ENCODE measurements at places on chromosomes 5 and 9.

DNA sequence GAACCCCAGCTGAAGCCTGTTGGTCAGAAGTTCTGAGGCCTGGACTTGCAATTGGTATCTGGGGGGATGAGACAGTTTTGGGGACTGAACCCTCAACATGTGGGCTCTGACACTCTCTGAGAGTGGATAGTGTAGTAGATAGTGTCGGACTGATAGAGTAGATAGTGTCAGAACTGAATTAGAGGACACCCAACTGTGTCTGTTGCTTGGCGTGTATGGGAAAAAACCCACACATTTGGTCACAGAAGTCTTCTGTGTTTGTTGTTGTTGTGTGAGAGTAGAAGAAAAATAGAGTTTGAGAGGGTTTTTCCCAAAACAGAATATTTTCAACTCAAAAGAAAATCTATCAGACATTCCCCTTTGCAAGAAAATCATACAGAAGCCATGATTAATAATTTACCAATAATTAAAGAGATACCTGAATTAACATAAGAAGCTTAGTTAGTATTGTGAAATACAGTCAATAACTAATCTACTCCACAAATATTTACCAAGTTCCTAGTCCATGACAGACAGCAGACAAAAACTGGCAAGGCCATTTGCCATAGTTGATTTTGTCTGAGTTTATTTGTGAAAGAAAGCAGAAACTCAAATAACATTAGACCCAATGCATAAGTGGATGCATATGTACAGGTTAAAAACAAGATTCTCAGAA lies 170.9 kb downstream of the CTNND2 start:
- DNase-seq: no peak

DNA sequence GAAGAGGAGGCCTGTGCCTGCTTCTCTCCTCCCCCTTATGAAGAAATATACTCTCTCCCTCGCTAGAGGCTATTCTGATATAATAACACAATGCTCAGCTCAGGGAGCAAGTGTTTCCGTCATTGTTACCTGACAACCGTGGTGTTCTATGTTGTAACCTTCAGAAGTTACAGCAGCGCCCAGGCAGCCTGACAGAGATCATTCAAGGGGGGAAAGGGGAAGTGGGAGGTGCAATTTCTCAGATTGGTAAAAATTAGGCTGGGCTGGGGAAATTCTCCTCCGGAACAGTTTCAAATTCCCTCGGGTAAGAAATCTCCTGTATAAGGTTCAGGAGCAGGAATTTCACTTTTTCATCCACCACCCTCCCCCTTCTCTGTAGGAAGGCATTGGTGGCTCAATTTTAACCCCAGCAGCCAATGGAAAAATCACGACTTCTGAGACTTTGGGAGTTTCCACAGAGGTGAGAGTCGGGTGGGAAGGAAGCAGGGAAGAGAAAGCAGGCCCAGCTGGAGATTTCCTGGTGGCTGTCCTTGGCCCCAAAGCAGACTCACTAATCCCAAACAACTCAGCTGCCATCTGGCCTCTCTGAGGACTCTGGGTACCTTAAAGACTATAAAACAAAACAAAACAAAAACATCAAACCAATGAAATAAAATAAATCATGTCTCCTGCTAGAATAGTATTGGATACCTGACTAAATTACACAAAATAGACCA lies 1.3 kb downstream of the TMEM174 start:
- DNase-seq: no peak

DNA sequence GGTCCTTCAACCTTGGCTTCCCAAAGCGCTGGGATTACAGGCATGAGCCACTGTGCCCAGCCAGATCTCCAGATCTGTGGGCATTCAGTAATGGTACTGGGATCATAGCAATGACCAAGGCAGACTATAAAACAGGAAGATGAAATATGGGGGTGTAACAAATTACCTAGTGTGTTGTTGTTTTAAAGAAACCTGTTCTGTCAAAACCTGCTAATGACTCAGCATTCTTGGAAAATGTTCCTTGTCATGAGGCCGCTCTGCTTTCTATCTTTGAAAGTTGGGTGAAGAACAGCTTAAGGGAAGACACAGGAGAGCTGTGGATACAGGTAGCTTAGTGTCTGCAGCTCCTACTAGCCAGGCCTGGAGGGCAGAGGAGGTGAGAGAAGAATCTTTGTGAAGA lies 19.4 kb downstream of the TARS1 start:
- DNase-seq: no peak

GRCh38 chr9:98022447-98022846 lies 34.1 kb upstream of the NANS start:
- DNase-seq: no peak

DNA sequence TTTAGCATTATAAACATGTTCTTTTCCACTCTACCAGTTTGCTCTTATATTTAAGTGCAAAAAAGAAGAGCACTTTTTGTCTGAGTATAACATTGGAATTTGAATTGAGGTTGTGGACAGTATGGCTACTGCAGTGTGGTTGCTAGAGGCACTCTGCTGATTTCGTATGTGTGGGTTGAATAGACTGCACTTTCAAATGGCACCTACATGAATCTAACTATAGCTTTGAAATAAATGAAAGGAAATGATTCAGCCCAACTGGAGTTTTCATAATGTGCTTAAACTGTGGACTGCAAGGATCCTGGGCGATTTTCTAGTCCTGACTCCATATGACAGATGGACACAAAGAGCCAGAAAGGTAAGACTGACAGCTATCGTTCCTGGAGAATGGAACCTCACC lies 657.6 kb upstream of the RIOK2 start:
- DNase-seq: no peak
